ENCODE measurements at places on chromosomes 5 and 9. TPM values are rescaled to one million over a fixed set of nuclear protein-coding genes. Genes with fewer than 3 reads are reported as not detected.
A peak's percentile ranks its signal among the peaks of the same experiment; 100 is the strongest.

- DNase-seq = no peak
Measured at GRCh38 chr5:56522960-56523359, 289.8 kb upstream of the ANKRD55 start.

DNA sequence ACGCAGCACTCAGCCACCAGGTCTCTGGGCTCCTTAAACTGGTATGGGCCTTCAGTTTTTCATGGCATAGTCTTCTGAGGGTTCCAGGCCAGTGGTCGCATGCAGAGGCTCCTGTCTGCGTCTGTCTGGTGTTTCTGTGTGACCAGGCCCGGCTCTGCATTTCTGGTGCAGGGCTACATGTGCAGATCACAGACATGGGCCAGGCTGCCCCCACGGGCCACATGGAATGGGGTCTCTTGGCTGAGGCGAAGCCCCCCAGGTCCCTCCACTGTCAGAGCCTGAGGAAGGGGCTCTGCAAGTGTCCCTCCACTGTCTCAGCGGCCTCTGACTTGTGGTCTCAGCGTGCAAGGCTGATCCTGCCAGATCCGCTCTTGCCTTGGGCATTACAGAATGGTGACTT, 15.6 kb upstream of the CARD19 start:
- DNase-seq = no peak

DNA sequence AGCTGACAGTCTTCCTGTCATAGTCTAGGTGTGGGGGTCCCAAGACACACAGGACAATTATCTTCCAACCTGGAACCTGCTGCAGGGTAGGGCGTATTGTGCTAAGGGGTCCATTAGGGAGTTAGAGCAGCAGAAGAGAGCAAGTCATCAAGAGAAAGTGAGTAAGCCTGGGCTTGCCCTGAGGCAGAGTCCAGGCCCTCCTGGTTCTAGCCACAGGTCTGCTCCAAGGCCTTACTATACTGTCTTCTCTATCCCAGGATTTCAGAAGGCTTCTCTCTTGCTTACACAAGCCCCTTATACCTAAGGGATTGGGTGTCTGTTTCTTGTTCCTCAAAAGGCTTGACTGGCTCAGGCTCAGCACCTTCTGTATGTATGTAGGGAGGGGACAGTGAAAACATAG, 7.7 kb downstream of the P4HA2 start:
- no peak for DNase-seq

GTF3C4 gene
- 8.8 TPM for total RNA-seq

PNPLA7 gene
- total RNA-seq = 9.8 TPM

- DNase-seq = peak; percentile 53
Measured at GRCh38 chr5:109347252-109347888, 62.4 kb downstream of the PJA2 start.

TMC1 gene
- total RNA-seq = not detected

CCIN gene
- not detected for total RNA-seq

ESM1 gene
- total RNA-seq = 0.19 TPM

GRCh38 chr9:32581512-32582143, 8.7 kb upstream of the NDUFB6 start:
- no peak for DNase-seq

CCDC192 gene
- total RNA-seq = not detected

GRCh38 chr5:76790632-76791290, 28.1 kb upstream of the F2RL1 start:
- no peak for DNase-seq

DNA sequence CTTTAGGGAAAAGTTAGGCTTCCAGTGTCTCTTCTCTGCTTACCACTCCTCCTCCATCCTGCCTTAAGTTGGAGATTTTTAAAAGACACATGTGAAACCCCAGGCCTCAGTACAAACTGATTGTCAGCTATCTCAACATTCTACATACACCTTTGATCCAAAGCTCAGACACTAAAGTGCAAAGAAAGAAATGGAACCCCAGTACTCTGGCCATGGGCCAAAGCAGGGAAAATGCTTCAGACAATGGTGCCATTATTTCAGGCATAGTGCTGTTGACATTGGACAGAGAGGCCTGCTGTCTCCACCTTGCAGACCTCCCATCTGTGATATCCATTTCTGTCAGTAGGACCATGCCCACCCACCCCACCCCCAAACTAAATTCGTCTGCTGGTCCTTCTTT, 49.1 kb downstream of the G3BP1 start:
- no peak for DNase-seq

- no peak for DNase-seq
Measured at GRCh38 chr9:101270302-101270701, 114.5 kb downstream of the BAAT start.

GRCh38 chr5:39668980-39669379, 244.2 kb upstream of the DAB2 start:
- no peak for DNase-seq

GRCh38 chr5:19771174-19771835, 216.7 kb downstream of the CDH18 start:
- no peak for DNase-seq

GRCh38 chr5:158471535-158471924, 612.6 kb upstream of the CLINT1 start:
- no peak for DNase-seq

DNA sequence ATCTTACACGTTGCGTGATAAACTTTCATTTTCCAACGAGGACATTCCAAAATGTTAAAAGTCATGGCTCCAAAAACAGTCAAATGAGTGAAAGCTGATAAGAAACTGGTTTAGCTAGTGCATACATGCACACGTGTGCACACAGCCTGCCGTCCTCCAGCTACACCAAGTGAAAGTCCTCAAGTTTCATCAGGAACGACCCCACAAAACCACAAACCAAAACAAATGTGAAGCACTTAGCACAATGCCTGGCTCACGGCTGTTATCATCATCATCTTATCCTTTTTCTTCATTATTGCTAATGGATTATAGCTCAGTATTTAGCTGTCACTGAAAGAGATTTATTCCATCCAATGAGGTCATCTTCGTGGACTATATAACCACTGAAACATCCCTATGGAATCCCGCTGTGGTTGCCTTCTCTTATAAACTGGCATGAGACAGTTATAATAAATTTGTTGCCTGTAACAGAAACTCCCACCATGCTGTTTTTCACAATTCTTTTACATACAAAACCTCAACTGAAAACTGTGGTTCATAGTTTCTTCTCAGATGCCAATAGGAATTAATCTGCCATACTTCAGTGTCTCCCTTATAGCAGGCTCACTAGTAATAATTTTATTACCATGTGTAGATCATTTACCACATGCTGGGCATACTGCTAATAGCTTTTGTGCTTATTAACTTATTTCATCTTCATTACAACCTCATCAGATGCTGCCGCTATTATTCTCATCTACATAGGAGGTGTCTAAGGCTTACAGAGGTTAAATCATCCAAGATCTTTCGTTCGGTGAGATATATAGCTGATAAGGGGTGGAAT, 56.1 kb downstream of the SAXO1 start:
- no peak for DNase-seq

GRCh38 chr9:113480612-113481011, 17.1 kb downstream of the RGS3 start:
- DNase-seq = no peak

DNA sequence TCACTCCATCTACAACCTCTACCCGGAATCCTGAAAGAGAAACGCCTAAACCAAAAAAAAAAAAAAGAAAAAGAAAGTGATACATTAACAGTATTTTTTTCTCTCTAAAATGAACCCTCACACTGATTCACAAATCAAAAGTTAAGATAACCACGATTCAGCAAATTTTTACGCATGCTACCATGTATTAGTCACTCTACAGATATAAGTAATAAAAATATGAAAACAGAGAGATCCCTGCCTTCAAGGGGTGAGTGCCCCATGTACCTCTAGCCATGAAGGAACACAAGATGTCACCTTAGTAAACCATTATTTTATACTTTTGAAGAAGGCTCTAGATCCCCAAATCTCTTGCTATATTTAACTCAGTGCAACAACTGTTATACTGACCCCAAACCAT, 33.4 kb downstream of the CEMIP2 start:
- DNase-seq = no peak

SUB1 gene
- total RNA-seq = 187 TPM

DNA sequence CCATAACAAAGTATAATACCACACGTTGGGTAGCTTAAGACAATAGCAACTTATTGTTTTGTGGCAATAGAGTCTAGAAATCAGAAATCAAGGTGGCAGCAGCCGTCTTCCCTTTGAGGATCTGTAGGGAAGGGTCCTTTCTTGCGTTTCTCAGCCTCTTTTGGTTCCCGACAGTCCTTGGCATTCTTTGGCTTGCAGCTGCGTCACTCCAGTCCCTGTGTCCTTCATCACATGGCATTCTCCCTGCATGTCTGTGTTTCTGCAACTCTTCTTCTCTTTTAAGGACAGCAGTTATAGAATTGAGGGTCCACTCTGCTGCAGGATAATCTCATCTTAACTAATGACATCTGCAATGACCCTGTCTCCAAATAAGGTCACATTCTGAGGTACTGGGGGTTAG, 140.1 kb downstream of the FBXL7 start:
- DNase-seq = no peak

DNA sequence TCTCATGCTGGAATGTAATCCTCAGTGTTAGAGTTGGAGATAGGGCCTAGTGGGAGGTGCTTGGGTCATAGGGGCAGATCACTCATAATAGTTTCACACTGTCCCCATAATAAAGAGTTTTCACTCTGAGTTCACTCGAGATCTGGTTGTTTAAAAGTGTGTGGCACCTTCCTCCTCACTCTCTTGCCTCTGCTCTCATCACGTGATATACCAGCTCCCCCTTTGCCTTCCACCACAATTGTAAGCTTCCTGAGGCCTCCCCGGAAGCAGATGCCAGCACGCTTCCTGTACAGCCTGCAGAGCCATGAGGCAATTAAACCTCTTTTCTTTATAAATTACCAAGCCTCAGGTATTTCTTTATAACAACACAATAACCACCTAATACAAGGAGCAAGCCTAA, 3.8 kb upstream of the KLHL3 start:
- no peak for DNase-seq

DNA sequence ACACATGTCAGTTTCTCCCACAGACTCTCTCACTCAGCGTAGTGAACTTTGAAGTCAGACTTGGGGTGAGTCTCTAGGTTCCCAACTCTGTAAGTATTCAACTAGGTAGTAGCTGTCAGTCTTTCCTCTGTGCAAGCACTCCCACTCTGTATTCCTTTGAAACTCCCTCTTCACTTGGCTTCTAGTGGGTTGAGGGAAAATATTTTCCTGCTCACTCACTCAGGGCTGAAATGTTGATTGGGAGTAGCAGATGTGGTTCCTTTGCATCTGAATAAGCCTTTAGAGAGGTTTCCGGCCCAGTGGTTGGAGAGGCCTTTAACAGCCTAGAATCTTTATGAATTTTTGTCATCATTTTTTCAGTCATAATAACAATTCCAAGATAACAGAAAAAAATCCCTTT, 18.1 kb upstream of the ARRDC3 start:
- DNase-seq = no peak

SOWAHA gene
- total RNA-seq = 0.27 TPM

DNA sequence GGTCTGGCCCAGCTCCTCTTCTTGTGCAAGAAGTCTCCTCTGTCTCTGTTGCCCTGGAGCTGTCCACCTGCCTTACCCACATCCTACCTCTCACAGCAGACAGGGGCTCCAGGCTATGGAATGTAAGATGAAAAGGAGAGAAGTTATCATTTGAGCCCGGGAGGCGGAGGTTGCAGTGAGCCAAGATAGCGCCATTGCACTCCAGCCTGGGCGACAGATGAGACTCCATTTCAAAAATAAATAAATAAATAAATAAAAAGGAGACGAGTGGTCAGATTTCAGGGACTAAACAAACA, 37.5 kb upstream of the DENND4C start:
- no peak for DNase-seq

C5orf52 gene
- not detected for total RNA-seq

SLC6A18 gene
- total RNA-seq = not detected

DNA sequence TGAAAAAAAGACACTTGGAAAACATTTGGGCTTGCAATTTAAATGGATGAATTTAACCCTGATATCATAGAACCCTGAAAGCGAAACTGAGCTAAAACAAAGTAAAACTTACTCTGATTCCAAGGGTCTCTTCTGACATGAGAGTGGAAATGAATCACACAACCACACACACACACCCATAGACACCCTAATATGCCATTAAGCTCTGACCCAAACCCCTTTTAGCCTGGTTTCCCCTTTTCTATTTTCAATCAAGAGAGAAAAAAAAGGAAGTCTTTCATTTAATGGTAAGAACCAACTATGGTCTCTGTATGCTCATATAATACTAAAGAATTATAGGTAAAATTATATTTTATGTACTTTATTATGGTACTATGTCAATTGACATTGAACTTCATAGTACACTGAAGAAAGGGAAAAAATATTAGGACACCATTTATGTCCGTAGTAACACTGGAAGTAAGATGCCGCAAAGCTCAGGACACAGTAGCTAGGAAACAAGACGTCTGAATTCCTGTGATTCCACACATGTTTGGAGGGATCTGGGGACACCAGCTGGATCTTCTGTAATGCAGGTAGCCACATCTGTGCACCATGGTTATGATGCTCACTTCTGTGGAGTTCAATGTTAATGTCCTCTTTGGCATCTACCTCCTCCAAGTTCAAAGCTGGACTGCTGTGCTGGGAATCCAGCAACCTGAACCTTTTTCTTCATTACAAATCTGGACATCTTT, 95.8 kb downstream of the PCSK1 start:
- no peak for DNase-seq

FRMD3 gene
- 98.9 TPM for total RNA-seq

SPATA31C1 gene
- total RNA-seq = not detected

GRCh38 chr5:88483964-88484672, 215.5 kb upstream of the TMEM161B start:
- DNase-seq = no peak

GRCh38 chr9:112408275-112408674, 28.4 kb downstream of the HSDL2 start:
- DNase-seq = no peak

SHLD3 gene
- 1.7 TPM for total RNA-seq
